IPS-NIHi11 (cell line): ENCODE measurements at places on chromosomes 12 and 14.

GRCh38 chr12:45974171-45974719 lies 16.1 kb downstream of the SCAF11 start:
- no peak for DNase-seq

DNA sequence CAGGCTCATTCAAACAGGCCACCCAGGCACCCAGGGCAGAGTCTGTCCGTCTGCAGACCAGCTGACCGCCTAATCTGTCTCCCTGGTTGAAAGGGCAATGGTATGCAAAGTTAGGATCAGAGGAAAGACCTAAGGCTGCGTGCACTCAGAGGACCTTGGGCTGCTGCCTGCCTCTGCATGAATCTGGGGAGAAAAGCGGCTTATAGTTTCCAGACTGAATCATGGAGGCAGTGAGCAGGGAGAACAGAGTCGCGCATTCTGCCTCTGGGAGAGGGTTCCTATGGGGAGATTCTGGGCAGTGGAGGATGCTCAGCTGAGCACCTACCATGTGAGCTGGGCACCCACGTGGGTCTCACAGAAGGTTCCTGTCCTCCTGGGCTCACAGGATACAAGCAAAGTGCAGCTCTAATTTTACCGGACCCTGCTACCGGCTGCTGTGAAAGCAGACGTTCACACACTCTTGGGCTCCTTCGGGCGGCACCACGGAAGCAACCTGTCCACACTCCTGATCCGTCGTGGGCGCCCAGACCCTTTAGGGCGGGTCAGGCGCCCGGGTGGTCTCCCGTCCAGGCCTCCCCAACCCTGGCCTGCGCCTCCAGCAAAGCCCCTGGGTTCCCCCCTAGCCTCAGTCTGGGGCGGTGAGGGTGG lies 772 bp downstream of the SCARB1 start:
- DNase-seq, result no peak

GRCh38 chr12:53795927-53796326 lies 44.1 kb upstream of the CISTR start:
- DNase-seq, result no peak

DNA sequence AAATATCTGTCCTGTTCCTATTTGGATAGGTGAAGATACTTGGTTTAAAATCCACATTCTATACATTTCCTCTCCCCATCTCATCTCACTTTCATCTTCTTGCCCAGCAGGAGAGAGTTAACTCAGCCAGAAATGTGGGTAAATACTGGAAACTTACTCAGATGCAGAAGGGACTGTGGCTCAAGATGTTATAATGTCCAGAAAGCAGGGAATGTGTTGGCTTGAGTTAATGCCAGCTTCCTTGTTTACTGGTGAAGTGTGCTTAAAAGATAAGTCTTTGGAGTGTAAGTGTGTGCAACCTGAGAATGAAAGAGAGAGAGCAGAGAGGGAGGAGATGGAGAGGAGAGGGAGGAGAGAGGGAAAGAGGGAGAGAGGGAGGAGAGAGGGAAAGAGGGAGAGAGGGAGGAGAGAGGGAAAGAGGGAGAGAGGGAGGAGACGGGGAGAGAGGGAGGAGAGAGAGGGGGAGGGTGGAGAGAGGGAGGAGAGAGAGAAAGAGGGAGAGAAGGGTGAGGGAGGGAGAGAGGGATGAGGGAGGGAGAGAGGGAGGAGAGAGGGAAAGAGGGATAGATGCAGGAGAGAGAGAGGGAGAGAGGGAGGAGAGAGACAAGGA lies 22.0 kb upstream of the SNRPF start:
- no peak for DNase-seq

DNA sequence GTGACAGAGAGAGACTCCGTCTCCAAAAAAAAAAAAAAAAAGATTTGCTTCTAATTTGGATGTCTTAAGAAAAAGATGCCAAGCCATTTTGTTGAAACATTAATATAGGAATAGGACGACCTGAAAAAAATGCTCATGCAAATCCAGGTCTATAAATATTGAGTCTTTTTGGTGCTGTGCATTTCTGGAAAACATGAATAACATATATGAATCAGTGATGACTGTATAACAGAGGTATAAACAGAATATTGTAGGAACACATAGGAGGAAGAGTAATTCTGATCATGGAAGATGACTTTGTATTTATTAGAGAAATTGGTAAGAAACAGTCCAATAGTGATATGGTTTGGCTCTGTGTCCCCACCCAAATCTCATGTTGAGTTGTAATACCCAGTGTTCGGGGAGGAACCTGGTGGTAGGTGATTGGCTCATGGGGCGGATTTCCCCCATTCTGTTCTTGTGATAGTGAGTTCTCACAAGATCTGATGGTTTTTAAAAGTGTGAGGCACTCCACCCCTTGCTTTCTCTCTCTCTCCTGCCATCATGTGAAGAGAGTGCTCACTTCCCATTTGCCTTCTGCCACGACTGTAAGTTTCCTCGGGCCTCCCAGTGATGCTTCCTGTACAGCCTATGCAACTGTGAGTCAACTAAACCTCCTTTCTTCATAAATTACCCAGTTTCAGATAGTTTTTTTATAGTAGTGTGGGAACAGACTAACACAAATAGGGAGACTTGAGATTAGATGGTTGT lies 3.0 kb upstream of the SRSF5 start:
- DNase-seq, result no peak

- DNase-seq, result no peak
Observed at GRCh38 chr14:78345131-78345744, 175.1 kb downstream of the NRXN3 start.

- no peak for DNase-seq
Observed at GRCh38 chr14:96497087-96497486, 5.1 kb upstream of the PAPOLA start.

DNA sequence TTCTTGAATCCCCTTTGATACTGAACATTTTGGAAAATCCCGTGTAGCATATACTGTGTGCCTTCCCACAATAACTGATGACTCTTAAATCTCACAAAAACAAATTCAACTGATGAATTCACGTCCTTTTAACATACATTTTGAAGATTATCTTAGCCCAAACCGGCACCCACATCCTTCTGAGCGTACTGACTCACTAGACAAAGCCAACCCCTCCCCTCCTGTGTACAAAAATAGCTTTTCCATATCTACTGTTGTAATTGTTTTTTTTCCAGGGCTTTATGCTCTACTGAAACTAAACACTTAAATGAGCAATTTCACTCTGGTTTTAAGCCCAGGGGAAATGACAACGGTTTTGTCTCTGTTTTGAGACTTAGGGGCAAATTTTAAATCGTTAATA lies 109.4 kb upstream of the ATF7IP start:
- DNase-seq, result no peak

DNA sequence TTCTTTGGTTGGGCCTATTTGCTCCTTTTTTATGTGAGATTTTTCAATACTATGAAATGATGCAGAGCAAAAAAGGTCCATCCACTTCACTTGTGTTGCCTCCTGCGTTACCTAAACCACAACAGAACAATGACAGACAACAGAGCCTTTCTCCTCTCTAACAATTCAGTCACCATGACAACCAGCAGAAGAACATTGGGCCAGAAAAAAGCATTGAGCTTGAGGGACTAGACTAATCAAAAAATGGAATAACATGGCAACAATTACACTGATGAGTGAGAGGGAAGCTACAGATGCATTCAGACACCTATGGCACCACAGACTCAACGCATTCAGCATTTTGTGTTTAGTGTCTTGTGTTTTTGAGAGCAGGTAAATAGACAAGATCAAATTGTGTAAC lies 44.6 kb upstream of the PTCSC3 start:
- DNase-seq, result peak; percentile 18

DNA sequence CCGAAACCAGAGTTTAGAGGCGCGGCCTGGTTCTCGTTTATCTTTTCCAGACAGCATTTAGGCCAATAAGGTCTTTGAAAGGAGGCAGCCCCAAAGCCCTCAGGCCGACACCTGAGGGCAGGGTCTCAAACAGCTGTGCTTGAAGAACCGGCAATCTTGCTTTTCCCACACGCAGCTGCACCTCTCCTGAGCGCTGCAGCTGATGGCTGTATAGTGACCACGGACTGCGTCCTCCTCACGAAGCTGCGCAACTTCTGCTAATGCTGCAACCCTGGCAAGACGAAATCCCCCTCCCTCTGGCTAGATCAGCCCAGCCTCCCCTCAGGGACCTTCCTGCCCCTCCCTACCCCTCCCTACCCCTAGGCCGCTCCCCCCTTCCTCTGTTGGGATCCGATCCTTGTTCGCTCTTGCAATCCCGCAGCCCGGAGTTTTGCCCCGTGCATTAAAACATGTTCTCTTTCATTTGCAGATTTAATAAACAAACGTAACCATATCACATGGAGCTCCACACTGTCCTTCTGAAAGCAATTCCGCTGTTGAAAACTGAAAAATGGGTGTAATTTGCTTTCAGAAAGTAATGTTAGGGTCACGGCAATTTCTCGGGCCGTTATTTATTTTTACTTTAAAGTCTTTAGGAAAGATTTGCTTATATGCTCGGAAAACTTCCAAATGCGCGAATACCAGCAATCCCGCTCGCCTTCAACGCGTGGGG lies 4.8 kb upstream of the PAX9 start:
- no peak for DNase-seq

DNA sequence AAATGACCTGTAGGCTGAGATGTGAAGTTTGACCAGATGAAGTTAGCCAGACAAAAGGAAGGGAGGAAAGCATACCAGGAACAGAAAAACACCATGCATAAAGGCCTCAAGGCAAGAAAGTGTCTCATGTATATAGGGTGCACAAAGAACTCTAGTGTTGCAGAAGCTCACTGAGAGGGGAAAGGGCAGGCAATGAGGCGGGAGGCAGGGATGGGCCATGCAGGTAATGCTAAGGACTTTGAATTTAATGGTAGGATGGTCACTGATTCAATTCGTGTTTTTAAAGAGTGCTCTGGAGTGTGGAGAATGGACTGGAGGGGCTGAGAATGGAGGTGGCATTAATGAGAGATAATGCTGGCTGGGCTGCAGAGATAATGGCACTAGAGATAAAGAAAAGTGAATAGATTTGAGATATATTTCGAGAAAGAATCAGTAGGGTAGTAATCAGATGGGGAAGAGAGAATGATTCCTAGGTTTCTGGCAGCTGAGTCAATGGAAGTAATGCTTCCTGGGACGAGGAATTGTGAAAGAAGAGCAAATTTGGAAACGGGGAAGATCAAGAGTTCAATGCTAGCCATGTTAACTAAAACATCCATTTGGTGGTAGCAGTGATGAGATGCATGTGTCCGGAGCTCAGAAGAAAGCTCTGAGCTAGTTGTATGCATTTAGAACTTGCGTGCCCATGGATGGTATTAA lies 43.1 kb downstream of the LIMA1 start:
- no peak for DNase-seq

DNA sequence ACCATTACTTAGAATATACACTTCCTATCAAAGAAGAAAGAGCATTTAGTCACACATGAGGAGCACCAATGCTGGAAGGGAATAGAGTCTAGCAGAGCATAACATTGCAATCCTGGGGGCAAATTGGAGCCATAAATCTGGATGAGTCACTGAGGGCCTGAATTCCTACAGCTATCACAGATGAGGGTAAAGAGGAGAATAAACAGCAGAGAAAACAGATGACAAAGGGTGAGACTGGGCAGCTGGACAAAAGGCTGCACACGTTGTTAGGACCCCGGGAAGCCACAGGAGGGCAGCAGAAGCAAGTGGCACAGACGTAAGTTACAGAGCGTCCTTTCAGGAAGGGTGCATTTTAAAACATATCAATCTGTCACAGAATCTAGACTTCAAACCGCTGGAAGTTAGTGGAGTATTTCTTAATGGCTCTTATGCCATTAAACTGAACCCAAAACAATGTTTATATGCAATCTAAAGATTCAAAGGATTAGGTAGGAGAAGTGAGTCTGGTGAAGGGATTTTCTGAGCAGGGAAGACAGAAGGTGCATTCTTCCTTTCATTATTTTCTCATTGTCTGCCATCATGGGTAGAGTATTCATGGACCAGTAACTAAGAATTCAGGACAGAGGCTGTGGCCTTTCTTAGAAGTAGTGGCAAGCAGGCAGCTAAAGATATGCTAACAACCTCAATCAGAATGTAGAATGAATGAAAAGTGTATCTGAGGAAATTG lies 159.8 kb upstream of the DAAM1 start:
- DNase-seq, result peak; percentile 65

- DNase-seq, result peak; percentile 18
Observed at GRCh38 chr14:90114554-90114953, 52.8 kb downstream of the KCNK13 start.

DNA sequence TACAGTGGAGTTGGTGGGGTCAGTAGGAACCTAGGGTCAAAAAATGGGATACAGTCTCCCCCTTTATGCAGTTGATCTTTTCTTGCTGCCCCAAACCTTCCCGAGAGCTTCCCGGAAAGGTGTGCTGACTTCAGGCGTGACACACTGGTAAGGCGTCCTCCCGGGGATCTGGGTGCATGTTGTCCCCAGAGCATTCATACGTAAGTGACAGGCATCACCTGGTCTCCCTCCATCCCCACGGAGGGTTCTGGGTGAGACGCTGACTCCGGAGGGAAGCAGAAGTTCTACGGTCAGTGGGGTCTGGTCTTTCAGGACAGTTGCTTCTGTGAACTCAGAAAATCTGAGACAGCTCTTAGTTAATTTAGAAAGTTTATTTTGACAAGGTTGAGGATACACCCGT lies 159.6 kb upstream of the RTL1 start:
- no peak for DNase-seq

GRCh38 chr12:3437986-3438385 lies 53.0 kb upstream of the PRMT8 start:
- no peak for DNase-seq

DNA sequence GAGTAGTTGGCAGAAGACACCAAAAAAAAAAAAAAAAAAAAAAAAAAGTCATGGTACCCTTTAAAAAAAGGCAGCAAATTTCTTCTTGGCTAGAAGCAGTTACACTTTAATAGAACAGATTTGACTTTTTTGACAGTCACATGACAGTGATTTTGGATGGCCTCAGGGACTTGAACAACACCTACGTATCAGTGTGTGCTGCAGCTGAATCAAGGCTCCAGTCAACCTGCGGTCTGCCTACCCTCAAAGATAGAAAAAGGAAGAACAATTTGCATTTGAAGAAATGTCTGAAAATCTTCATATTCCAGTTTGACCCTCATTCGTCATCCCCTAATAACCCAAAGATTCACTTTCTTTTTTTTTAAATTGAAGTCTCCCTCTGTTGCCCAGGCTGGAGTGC lies 53.9 kb downstream of the MDM2 start:
- no peak for DNase-seq

DNA sequence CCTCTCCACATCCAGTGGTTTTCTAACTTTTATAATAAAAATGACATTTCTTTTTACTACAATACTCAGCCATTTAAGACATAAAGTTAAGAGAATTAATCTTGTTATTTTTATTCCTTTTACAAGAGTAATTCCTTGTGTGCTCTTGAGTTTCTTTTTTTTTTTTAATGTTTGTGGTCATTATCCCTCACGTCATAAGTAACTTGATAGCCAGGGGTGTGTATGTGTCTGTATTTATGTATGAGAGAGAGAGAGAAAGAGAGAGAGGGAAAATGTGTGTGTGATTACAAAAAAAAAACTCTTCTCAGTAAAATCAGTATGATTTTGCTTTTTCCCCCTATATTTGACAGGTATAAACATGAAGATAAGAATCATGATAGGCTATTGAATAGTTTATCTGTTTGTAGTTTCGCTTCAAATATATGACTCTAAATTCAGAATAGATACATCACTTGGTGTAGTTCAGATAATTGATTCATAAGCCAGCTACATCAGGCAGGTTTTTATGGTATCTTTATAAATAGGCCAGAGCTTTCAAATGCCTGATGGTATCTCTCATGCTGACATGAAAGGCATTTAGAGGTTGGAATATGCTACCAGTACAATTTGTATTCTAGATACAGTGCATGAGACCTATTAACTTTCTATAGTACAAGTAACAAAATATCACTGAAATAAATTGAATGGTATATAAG lies 34.9 kb downstream of the RERGL start:
- no peak for DNase-seq
